ENCODE measurements at places on chromosomes 12 and 14.

DNA sequence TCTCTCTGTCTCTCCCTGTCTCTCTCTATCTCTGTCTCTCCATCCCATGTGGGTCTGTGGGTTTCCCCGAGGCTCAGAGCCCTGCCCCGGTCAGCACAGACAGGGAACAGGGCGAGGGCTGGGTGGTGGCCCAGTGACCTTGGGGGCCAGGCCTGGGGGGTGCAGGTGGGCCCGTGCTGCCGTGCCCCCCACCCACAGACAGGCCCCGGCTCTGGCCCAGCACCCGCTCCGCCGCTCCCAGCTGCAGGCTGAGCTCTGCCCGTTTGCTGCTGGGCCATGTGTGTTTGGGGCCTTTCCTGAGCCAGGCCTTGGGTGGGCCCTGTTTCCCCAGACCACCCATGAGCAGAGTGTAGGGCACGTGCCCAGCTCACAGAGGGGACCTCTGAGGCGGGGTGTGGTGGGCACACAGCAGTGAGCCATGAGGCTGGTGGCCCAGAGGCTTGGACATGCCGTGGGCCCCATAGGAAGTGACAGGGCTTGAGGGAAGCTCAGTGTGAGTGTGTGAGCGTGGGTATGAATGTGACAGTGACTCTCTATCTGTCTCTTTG lies 51.0 kb downstream of the TMEM121 start:
- DNase-seq, result no peak

- DNase-seq, result no peak
These were observed 57.9 kb upstream of the PNMA1 start for GRCh38 chr14:73771848-73772638.

GRCh38 chr12:89346741-89347324 lies 5.5 kb downstream of the DUSP6 start:
- DNase-seq, result peak; percentile 94

GRCh38 chr12:30725739-30726138 lies 29.0 kb downstream of the CAPRIN2 start:
- no peak for DNase-seq
